ENCODE measurements at places on chromosomes 1 and 21.

DNA sequence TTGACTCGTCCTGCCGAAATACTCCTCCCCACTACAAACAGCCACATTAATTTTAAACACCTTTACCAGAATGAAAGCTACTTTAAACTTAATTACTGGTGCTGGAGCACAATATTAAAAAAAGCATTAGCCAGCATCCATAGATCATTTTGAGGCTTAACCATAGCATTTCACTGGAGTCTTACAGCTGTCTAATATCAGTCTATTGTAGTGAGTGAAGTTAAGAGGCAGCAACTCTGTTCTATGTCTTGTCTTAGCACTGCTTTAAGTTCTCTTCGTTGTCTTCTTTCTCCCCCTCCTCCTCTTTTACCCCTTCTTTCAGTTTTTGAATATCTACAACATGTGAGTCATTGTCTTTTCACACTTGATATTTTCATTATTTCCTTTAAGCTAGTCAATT, 49.3 kb downstream of the ADGRL2 start:
- no peak for DNase-seq

- peak; percentile 36 for DNase-seq
Measured at GRCh38 chr1:20640183-20640597, 6.9 kb downstream of the PINK1 start.

- peak; percentile 9 for DNase-seq
Measured at GRCh38 chr1:19981507-19982312, 2.3 kb upstream of the PLA2G2A start.

- no peak for DNase-seq
Measured at GRCh38 chr1:158099185-158099584, 81.5 kb upstream of the CD1D start.

DNA sequence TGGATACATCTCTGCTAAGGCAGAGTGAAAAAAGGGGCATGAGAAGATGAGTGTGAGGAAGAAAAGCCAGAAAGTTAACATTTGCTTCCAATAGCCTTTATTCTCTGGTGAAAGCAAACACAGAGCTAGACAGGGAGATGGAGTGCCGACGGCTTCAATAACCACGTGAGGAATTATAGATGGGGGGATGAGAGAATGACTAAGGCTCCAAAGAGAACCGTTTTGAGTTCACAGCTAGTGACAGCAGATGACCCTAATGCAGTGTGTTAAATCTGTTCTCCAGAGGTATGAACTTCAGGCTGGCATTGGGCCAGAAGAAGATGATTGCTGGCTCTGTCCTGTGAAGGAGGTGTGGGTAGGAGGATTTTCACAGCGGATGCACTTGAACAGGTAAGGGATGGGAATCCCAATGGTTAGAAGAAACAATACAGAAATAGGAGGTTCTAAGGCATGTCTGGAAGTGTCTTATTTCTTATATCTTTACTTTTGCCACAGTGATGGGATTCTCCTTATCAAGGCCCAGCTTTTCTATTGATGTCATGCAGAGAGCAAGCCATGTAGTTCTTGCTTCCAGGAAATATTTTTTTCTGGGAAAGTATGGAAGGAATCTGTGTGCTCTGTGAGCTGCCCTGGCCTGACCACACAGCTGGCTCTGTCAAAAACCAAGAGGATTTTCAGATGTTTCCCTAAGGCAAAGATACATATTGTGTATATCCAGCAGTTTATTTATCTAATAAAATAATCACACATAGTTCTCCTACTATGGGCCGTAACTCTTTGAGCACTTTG, 573.8 kb downstream of the LTN1 start:
- no peak for DNase-seq

DNA sequence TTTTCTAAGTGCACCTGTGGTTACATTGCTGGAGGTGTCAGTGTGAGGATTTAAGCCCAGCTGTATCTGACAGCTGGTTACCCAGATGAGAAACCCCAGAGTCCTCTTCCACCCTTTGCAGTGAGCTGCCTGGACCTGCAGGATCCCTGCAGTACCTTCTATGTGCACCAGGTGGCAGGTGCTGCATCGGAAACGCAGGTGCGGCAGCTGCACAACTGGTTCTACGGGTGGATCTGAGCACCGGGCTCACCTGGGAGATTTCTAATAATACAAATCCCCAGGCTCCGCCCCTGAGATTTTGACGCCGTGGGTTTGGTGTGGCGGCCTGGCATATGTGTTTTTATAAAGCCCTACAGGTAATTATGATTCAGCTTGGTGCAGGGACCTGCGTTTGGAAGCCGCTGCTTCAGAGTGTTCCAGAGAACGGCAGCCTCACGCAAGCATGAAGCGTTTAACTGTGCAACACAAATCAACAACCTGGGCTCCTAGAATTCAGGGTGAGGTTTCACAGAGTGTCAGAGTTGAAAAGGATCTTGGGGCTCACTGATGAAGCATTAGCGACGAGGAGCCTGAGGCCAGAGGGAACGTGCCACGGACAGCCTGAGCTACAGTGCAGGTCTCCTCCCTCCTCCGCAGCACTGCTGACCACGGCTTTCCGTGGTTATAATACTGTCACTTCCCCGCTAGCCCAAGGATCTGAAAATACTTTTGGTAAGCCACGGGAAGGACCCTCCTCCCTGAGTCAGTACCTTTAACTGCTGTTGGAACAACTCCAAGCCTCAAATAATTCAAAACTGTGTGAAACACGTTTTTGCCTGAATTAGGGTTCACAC, 96.7 kb upstream of the TRABD2B start:
- DNase-seq: peak; percentile 47

DNA sequence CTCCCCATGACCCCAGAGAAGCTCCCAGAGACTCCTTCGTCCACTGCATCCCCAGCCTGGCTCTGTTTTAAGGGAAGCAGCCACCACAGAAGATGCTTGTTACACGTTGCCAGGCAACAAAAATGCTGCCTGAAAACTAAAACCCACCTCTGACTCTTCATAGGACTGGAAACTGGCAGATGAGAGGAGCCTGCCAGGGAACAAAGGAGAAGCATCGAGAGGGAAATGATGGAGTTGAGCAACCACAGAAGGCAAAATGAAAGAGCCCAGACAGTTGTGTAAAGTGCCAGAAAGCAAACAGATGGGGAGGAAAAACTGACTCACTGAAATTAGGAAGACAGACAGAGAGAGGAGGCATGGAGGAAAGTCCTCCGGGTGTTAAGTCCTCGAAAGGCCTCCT, 118.4 kb downstream of the KCNN3 start:
- no peak for DNase-seq

GRCh38 chr1:9194024-9194423, 40.5 kb upstream of the H6PD start:
- DNase-seq: no peak

DNA sequence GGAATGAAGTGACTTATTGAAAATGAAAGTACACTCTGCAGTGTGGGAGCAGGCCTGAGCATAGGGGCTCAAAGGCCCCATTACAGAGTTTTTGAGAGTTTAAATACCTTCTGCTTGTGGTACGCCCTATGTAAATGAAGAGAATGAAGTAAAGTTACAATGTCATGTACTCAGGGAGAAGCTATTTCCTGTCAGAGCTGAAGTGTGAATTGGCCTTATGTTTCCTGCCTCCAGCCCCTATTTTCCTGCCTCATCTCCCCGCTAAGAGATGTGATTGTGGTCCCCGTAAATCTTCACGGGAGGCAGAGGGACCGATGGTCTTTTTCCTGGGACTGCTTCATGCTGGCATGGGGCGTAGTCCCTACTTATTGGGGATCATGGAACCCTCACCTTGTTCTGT, 2.5 kb upstream of the ZNF683 start:
- no peak for DNase-seq

- DNase-seq: no peak
Measured at GRCh38 chr21:34336245-34336644, 27.6 kb upstream of the KCNE2 start.

DNA sequence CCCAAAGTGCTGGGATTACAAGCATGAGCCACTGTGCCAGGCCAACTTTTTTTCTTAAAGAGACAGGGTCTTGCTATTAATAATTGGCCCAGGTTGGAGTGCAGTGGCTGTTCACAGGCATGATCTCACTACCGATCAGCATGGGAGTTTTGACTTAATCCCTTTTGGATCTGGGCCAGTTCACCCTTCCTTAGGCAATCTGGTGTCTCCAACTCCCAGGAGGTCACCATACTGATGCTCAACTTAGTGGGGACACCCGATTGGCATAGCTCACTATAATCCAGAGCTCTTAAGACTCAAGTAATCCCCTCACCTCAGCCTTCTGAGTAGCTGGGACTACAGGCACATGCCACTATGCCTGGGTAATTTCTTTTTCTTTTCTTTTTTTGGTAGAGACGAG, 64.2 kb upstream of the SCYL3 start:
- no peak for DNase-seq

GRCh38 chr1:186374303-186375151, 526 bp downstream of the TPR start:
- DNase-seq: peak; percentile 9

DNA sequence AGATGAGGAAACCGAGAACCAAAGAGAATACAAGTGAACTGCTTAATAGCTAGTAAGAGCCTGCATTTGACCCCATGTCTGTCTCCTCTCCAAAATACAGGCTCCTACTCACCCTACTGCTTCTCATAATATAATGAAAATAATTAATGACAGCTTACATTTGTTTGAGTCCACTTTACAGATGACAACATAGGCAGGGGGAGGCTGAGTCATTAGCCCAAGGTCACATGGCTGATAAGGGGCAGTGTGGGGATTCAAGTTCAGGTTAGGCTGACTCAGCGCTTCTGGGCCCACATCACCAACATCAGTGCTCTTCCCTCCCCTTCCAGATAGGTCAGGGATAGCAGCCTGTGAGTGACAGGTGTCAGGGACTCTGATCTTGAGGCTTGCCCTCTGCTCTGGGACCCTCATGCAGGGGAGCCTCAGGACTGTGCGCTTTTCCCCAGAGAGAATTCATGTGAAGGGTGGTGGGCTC, 16.2 kb downstream of the AZIN2 start:
- no peak for DNase-seq

- DNase-seq: no peak
Measured at GRCh38 chr1:233722212-233722979, 108.5 kb downstream of the KCNK1 start.

DNA sequence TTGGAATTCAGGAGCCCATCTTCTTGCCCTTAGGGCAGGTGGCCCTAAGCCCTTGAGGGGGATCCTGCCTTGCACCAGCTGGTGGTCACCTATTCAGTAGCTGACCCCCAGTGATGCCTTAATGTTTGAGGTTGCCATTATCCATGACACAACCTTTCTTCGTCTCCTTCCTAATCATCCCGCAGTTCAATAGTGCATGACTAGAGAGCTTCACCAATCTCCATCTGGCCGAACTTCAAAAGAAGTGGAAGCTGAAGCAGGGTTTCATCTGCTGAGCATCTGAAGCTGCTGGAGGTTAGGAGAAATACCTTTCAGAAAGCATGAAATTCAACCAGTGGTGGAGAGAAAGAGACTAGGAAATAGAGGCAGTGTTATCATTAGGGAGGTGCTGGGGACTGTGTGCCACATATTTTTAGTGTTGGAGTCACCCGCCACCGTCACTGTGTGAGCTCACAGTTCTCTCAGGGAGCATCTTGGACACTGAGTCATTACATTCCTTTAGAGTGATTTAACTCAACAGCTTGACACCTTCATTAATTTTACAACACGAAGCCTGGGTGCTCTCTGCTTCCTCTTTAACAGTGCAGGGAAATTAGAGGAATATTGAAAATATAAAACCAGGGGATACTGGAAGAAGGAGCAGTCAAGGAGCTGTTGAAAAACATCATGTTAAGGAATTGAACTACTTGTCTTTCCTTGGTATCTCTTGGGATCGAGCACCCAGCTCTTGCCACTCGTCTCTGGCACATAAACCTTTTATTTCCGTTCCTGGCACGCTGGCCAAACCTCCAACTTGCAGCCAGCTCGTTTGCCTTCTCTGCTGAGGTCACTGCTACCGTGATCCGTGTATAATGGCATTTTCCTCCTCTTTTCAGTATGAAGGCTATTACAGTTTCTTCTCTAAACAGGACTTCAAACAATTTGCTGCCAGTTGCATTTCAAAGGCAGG, 53.6 kb downstream of the PEX14 start:
- no peak for DNase-seq

- no peak for DNase-seq
Measured at GRCh38 chr1:67540733-67541125, 110.5 kb upstream of the SERBP1 start.

GRCh38 chr1:201307231-201307630, 23.9 kb downstream of the PKP1 start:
- no peak for DNase-seq

GRCh38 chr1:79190074-79190473, 183.5 kb upstream of the ADGRL4 start:
- no peak for DNase-seq

DNA sequence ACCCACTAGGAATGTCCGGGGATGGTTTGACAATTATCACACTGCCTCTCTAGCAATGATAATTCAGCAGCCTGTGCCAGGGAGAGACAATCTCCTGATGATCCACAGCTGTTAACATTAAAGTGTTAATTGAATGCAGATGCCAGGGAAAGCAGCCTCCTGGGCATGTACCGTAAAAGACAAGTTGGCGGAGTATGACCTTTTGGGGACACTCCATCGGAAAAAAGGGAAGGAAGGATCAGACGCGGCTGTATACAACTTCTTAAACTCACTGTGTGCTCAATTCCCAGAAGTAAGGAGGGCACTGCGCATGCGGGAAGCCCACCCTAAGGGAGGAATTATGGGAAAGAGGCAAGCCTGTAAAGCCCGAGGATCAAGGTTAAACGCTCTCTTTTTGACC, 62.6 kb downstream of the MAP3K7CL start:
- no peak for DNase-seq

GRCh38 chr1:225514671-225515081, 86.8 kb upstream of the LBR start:
- no peak for DNase-seq

GRCh38 chr1:90925928-90926869, 95.6 kb downstream of the ZNF644 start:
- DNase-seq: no peak

DNA sequence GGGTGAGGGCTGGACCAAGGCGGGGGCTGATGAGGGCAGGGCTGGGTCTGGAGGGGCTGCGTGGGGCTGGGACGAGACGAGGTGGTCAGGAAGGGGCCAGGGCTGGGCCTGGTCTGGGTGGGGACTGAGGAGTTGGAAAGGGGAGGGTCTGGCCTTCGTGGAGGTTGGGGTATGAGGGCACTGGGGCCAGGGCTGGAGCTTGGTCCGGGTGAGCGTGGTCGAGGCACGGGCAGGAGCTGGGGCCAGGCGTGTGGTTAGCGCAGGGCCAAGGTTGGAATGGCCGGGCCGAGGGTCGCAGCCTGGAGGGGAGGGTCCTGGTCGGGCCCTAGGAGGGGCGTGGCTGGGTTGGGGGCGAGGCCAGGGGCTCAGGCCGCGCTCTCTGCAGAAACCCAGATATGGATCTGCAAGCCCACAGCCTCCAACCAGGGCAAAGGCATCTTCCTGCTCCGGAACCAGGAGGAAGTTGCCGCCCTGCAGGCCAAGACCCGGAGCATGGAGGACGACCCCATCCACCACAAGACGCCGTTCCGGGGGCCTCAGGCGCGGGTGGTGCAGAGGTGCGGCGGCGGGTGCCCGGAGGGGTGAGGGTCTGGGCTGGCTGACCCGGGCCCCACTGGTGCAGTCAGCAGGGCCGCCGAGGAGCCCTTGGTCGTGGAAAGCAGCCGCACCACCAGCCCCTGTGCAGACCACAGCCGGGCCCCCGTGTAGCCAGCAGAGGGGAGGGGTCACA, 9.0 kb downstream of the TTLL10 start:
- peak; percentile 6 for DNase-seq
